ENCODE measurements at places on chromosomes 5 and 9.

GRCh38 chr9:88920645-88921044 is 70.6 kb upstream of the S1PR3 start:
- no peak for DNase-seq

- no peak for DNase-seq
These were observed 198.1 kb downstream of the TSSK1B start for GRCh38 chr5:113236536-113237288.

DNA sequence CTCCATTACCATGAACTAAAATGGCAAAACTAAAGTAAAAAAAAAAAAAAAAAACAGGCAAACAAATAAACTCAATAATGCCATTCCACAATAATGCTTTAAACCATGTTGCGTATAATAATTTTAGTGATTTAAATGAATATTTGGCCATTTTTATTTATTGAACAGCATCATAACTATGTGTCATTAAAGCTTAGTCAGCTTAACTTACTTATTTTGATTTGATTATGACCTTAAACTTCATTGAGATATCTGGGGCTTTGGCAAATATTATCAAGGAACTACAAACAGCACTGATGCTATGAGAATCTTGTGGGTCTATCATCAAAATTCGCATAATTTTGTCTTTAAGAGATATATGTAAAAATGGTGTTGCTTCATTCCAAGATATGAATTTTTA is 1610.3 kb upstream of the NUDT12 start:
- no peak for DNase-seq

GRCh38 chr5:151660616-151661495 is 25.9 kb downstream of the SPARC start:
- DNase-seq: no peak

DNA sequence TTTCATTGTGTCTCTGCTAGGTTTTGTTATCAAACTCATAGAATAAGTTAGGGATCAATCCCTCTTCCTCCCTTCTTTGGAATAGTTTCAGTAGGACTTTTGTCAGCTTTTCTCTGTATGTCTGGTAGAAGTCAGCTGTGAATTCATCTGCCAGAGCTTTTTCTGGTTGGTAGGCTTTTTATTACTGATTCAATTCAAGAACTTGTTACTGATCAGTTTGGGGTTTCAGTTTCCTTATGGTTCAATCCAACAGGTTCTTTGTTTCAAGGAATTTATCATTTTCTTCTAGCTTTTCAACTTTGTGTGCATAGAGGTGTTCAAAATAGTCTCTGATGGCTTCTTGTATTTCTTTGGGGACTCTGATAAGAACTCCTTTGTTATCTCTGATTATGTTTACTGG is 221.7 kb downstream of the FGF10 start:
- DNase-seq: no peak

DNA sequence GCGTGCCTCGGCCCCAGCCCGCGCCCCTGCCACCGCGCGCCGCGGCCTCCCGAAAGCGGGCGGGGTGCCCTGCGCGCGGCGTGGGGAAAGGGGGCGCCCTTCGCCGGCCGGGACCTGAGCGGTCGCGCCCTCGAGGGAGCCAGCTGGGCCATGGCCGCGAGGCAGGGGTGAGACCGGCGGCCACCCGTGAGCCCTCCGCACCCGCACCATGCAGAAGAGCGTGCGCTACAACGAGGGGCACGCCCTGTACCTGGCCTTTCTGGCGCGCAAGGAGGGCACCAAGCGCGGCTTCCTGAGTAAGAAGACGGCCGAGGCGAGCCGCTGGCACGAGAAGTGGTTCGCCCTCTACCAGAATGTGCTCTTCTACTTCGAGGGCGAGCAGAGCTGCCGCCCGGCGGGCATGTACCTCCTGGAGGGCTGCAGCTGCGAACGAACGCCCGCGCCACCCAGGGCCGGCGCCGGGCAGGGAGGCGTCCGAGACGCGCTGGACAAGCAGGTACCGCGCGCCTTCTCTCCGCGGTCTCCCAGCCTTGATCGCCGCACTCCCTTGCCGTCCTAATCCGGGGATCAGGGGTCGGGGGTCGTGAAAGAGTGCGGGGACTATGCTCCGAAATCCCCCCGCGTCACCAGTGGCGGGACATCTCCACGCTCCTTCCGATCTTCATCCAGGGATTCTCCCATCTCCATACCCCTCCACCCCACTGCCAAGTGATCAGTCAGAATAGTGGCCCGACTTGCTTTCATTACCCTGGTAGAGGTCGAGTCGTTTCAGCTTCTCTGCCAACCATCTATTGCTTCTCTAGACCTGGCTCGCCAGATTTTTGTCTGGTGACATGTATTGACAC is 590 bp downstream of the RASGRF2 start:
- DNase-seq: peak; percentile 45

- no peak for DNase-seq
These were observed 24.9 kb downstream of the ARHGEF37 start for GRCh38 chr5:149605998-149606724.

DNA sequence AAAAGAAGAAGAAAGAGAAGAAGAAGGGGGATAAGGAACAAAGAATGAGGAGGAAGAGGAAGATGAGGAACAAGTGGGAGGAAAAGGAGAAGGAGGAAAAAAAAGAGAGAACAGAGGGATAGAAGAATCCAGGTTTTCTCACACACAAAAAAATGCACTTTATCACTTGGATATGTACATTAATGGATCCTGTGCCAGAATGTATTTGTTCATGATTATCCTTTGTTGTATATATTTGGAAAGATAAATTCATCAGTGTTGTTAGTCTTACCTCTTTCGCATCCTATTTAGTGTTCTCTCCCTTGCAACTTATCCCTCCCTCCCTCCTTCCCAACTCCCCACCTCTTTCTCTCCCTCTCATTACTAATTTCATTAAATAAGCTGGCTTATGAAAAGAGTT is 298.8 kb downstream of the SLCO4C1 start:
- no peak for DNase-seq

DNA sequence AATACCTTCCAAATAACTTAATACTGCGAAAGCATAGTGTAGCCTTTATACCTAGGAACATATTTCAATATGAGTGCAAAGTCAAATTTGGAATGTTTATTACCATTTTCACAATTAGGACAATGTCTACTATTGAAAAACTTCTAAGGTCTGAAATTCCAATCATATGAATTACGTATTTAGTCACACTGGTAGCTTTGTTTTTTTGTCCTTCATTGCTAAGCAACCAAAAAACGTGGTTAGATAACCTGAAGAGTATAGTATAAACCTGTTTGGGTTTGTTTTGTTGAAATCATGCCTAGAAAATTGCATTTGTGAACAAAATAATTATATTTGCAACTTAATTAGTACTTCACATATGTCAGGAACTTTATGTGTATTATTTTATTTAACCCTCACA is 134.2 kb downstream of the FBXO4 start:
- DNase-seq: no peak

GRCh38 chr9:91426123-91426745 is 2.6 kb upstream of the NFIL3 start:
- DNase-seq: no peak

DNA sequence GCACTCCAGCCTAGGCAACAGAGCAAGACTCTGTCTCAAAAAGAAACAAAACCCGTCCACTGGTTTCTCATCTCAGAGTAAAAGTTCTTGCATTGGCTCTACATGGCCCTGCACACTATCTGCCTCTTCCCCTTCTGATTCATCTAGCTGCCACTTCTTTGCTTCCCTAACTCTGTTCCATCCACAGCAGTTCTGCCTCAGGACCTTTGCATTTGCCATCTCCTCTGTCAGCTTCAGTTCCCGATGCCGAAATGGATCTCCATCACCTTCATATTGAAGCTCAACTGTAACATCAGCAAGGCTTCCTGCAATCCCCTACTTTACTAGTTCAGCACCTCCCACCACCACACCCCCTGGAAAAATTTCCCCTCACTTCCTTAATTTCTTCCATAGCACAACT is 1.2 kb upstream of the PIGO start:
- no peak for DNase-seq

GRCh38 chr5:163885117-163885516 is 379.7 kb downstream of the MAT2B start:
- no peak for DNase-seq

DNA sequence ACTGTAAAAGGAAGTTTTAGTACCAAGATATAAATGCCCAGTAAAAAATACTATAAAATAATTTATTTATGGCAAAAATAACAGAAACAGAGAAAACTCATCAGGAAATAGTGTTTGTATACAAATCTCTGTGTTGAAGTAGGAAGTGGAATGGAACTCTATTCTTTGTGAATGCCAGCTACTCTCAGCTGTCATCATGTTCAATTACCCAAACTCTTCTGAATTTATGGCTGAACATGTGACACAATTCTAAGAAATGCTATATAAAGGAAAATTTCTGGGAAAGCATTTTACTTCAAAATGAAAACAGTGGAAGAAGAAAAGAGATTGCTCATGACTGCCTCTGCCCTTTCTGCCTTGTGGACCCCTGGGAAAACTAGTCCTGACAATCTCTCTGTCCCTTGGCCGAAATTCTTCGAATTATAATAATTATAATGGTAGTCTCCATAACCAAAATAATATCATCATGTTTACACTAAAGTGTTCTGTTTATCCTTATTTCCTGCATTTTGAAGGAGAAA is 522.3 kb upstream of the ST8SIA4 start:
- DNase-seq: no peak

GRCh38 chr9:99020786-99021436 is 77.2 kb downstream of the COL15A1 start:
- no peak for DNase-seq

- no peak for DNase-seq
These were observed 7.0 kb downstream of the STOM start for GRCh38 chr9:121362813-121363621.

- DNase-seq: no peak
These were observed 37.4 kb downstream of the KCNIP1 start for GRCh38 chr5:170541146-170541769.

DNA sequence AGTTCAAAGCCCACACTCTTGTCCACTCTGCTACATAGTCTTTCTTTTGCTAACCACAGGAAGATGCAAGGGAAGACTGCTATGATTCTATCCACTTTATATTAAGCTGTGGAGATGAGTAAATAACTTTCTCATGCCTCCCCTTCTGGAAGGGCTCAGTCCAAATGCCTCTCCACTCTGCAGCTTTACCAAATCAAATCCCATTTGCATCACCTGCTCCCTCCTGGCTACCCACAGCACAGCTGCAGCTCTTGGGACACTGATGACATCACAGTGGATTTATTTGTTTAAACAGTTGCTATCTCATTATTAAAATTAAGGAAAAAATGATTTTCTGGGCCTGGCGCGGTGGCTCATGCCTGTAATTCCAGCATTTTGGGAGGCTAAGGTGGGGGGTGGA is 1544.9 kb upstream of the WWC1 start:
- DNase-seq: no peak

DNA sequence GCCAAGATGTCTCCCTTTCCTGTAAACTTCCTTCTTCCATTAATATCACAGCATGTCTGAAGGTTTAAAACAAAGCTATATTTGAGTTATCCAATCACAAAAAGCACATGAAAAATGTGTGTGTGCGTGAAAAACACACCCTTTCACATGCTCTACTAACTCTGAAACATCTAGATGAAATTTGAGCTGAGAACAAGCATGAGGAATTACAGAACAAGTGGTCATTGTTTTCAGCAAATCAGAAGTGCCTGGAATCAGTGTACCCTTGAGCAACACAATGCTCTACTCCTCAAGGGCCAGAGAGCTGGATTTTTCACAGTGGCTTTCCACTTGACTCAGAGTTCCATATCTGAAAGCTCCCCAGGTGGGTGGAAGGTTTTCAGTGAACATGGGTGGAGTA is 255.9 kb downstream of the PSAT1 start:
- no peak for DNase-seq

DNA sequence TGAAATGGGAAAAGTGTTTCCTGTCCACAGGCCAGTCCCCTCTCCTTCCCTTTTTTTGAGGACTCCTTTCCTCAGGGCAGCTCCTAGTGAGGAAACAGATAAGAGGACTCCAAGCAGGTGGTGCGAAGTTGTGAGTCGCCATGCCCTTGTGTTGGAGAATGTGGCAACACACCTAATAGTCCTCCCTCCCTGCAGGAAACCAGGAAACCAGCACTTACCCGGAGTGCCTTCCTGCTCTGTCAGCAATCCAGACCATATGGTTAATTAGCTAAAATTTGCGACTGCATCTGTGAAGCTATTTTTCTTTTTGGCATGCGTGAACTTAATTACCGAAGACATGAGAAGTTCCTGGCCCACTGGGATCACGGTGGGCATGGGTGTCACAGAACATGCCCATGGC is 69.9 kb downstream of the TRIM32 start:
- DNase-seq: no peak

DNA sequence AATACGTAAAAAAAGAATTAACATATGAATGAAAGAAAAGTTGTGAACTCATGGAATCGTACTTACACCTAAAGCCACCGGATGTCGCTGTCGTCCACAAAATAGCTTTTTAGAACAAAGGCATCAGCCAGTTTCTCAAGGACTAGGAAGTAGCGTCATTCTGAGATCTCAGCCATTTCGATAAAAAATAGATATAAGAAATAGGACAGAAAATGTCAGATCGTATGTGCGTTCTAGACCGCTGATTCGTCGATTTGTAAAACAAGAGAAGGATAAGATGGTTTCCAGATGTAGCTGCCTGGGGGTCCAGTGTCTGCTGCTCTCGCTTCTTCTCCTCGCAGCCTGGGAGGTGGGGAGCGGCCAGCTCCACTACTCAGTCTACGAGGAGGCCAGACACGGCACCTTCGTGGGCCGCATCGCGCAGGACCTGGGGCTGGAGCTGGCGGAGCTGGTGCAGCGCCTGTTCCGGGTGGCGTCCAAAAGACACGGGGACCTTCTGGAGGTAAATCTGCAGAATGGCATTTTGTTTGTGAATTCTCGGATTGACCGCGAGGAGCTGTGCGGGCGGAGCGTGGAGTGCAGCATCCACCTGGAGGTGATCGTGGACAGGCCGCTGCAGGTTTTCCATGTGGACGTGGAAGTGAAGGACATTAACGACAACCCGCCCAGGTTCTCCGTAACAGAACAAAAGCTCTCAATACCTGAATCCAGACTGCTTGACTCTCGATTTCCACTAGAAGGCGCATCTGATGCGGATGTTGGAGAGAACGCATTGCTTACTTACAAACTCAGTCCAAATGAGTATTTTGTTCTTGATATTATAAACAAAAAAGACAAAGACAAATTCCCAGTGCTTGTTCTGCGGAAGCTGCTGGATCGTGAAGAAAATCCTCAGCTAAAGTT is at the start of gene PCDHA10:
Gene PCDHA10, plus strand, starts transcription at position 126 of the 903 bp plus-strand sequence. Its CDS starts 152 bp downstream, at position 278.
- no peak for DNase-seq

- no peak for DNase-seq
These were observed 138.8 kb downstream of the TRPM6 start for GRCh38 chr9:74748966-74749365.

- no peak for DNase-seq
These were observed 127.8 kb upstream of the CCDC152 start for GRCh38 chr5:42628821-42629220.

DNA sequence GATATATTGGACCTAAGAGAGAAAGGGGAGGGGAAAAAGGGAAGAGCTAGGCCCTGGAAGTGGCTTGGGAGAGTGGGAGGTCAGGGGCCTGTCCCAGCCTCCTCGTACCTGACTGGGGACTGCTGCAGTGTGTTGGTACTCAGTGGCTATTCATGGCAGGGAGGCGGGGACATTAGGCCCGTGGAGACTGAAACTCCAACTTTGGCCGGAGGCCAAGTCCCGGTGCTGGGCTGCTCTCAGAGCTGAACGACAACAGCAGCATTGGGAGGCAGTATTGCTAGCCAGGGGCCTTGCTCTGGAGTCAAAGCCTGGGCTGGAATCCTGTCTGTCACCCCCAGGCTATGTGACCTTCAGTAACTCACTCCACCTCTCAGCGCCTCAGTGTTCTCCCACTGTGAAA is 37.8 kb downstream of the NEURL1B start:
- DNase-seq: no peak

- DNase-seq: no peak
These were observed 67.9 kb downstream of the PSMB7 start for GRCh38 chr9:124347206-124347967.

GRCh38 chr9:3884736-3885135 is 358.9 kb upstream of the RFX3 start:
- DNase-seq: no peak
